ENCODE measurements at places on chromosomes 4 and X.
A peak's percentile ranks its signal among the peaks of the same experiment; 100 is the strongest.

DNA sequence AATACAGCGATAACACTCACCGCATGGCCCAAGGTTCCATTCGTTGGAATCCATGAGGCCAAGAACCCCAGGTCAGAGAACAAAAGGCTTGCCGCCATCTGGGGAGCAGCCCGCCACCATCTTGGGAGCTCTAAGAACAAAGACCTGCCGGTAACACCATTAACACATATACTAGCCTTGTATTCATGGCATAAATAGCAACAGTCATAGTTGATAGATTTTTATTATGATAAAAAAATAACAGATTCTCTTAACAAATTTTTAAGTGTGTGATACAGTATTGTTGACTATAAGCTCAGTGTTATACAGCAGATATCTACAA lies 309.4 kb downstream of the GLUD2 start:
- no peak for DNase-seq

DNA sequence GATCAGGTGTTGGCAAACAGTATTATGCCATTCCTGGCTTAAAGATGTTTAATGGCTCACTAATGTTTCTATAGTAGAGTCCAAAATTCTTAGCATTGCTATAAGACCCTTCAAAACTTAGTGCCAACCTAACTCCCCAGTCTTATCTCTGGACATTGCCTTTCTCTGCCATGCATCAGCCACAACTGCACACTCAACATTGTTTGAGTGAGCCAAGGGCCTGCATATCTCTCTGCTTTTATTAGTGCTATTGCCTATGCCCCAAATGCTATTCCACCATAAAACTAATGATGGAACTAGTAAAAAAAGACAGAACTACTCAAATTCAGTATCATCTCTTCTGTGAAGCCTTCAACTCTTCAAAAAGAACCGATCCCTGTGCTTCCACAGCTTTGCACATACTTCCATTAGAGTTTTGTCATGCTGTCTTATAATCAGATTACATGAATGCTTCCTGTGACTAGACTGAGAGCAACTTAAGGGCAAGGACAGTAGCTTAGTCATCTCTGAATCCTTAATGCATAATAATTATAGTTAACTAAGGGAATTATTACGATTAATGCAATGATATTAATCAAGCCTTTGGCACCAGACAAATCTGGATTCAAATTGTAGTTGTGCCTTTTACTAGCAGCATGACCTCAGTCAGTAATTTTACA lies 53.7 kb downstream of the CHM start:
- no peak for DNase-seq

- DNase-seq, result no peak
These were observed 339.2 kb upstream of the GATB start for GRCh38 chr4:152099981-152100378.

GRCh38 chr4:74531963-74532794 lies 87.2 kb downstream of the AREG start:
- no peak for DNase-seq

GRCh38 chr4:174277433-174277832 lies 6.0 kb downstream of the FBXO8 start:
- DNase-seq, result no peak

GRCh38 chrX:147322496-147322895 lies 508.0 kb upstream of the CXorf51A start:
- DNase-seq, result no peak

- no peak for DNase-seq
These were observed 2220.3 kb upstream of the AGA start for GRCh38 chr4:179662522-179662921.

DNA sequence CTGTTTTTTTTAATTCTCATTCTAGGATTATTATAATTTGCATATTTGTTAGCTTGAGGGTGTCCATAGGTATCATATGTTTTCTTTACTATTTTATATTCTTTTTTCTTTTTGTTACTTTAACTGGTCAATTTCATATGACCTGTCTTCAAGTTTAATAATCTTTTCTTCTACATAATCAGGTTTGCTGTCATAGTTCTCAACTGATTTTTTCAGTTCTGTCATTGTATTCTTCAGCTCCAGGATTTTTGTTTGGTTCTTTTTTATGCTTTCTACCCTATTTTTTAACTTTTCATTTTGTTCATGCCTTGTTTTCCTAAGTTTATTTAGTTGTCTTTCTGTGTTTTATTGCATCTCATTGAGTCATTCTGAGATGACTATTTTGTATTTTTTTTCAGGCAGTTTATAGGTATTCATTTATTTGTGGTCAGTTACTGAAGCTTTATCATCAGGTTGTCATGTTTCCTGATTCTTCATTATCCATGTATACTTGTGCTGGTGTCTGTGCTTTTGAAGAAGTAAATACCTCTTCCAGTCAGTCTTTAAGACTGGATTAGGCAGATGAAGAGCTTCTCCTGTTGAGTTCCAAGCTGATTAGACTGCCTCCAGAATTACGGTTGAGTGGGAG lies 220.3 kb upstream of the VEGFC start:
- DNase-seq, result no peak

DNA sequence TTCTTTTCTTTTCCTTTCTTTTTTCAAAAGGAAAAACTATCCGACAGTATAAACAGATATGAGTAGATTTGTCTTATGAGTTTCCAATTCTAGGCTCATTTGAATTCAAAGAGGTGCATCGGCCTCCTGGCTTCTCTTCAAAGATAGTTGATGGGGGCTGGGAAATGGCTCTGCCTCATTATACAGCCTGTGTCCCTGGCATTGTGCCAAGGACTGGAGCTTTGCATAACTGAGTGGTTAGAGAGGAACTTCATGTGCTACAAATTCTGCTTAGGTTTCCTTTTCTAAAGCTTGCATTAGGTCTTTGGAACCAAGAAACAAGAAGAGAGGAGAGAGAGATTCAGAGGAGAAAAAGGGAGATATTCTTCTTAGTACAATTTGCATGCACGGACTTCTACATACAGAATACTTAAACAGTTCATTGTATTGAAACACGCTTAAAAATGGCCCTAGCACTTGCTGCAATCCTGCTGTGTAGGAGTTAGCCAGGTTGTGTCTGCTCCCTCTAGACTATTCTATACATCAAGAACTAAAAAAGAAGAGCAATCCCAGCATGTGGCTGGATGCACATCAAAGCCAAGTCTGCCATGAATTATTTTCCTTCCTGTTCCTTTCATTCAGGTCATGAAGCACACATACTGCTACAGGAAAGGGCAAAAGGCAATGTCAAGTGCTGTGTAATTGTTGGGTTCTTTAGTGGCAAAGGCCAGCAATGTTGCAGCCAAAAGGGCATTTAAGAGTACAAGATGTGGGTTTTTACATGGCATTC lies 70.9 kb downstream of the INTS12 start:
- no peak for DNase-seq

DNA sequence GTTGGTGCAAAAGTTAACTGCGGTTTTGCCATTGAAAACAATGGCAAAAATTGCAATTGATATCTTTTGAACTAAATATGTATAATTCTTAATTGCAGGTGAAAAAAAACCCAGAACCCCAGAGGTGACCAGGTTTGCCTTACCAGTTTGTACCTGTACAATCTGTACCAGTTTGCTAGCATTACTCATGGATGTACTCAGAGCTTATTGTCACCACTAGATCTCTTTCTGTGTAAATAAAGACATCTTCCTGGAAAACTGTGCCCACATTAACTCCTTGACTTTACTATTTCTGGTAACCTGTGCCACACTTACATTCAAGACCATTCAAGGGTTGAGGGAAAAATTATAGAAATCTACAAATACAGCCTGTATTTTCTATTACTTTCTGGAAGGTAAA lies 139.7 kb downstream of the ELOVL6 start:
- DNase-seq, result no peak

- DNase-seq, result no peak
These were observed 68.7 kb downstream of the VSIG4 start for GRCh38 chrX:65971151-65971550.

DNA sequence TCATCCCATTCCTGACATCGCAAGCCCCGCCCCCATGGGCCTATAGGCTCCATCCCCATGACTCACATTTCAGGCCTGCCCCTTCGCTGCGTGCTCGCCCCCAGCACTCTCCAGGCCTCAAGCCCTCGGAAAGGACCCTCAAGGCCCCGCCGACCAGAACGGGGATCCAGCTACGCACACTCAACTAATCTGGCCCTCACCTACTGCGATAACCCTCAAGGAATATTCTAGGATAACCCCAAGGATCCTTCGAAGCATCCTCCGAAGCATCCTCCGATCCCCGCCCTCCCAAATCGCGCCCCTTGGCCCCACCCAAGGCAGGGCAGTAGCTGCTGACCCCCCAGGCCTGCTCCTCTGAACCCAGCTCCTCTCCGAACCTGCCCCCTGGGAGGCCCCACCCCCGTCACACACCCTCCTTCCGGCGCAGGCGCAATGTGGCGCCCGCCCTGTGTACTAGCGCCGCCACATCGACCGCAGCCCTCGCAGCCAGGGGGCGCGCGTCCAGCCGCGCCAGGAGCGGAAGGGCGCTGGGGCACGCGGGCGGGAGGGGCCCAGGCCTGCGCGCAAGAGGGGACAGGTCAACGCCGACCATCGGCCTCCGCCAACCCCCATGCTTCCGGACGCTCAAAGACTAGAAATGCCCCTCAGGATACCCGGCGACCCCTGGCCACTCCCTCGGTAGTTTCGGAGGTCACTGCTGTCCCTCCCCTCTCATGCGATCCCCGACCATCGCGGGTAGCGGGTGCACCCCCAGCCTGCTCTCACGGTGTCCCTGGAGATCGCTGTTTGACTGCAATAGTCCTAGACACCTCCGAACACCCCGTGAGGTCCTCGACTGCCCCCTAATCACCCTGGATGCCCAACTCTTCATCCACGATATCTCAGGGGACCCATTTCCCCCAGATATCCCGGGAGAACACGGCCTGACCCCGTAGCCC lies 6.4 kb upstream of the MAGIX start:
- DNase-seq, result peak; percentile 69

- DNase-seq, result peak; percentile 16
These were observed 95.1 kb downstream of the USP9X start for GRCh38 chrX:41180194-41180908.

GRCh38 chrX:46758163-46758955 lies 559 bp downstream of the SLC9A7 start:
- no peak for DNase-seq

GRCh38 chrX:9665113-9665512 lies 100.5 kb downstream of the GPR143 start:
- no peak for DNase-seq

DNA sequence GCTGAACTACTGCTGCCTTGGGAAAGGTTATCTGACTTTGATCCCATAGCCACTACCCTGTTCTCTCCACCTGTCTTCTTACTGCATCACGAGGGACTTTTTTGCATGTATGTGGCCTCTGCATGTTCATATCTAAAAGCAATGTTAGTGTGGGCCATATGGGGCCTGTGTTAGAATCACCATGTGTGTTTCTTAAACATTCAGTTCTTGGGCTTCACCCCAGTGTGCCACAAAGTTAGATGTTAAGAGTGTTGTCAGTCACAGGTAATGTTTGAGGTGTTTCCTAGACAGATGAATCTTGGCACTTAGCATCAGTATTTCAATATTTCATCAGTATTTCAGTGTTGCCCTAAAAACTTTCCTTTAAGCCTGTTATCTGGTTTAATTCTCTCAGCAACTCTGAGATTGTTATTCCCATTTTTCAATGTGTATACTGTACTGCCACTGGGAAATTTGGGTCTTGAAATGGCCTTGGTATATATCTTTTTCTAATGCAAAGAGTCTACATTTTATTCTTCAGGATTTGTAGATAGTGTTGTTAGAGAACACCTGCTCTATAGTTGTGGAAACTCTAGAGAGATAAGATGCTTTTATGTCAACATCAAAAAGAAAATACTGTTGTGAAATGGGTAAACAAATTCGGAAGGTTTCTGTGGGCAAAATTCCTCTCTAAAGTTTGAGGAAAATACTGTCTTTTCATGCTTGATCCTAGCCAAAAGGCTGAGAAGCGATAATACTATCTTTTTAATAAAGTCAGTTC lies 259.7 kb downstream of the BMPR1B start:
- DNase-seq, result no peak

GRCh38 chr4:119011607-119011988 lies 122.9 kb downstream of the SYNPO2 start:
- DNase-seq, result no peak

- no peak for DNase-seq
These were observed 72.3 kb downstream of the STAG2 start for GRCh38 chrX:124033821-124034220.

DNA sequence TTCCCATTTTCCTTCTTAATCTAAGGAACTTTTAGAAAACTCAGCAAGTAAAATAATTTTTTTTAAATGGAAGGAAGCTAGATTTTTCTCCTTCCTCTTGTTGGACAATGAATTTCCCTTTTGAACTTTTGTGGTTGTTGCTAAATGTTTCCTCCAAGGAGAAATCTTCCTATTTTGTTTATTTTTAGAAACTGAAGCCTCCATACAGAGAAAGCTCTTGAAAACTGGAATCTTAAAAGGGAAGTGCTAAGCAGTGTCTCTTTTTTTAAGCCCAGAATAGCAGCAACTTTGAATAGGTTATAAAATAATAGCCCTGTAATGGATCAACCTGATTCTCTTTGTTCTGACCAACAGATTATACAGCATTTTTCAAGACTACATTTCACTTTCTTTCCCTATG lies 15.1 kb upstream of the DCLK2 start:
- DNase-seq, result no peak

DNA sequence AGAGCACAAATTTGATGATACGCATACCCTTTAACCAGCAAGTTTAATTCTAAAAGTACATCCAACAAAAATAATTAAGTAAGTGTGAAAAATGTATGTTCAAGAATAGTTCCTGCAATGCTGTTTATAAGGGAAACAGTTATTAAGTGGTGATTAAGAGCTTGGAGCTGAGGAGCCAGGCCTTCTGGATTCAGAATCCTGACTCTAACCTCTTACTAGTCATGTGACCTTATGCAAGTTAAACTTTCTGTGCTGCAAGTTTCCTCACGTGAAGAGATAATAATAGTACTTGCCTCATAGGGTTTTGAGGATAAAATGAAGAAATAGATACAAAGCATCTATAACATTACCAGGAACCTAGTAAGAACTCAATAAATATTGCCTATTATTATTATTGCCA lies 77.7 kb downstream of the FAM13A start:
- DNase-seq, result no peak

GRCh38 chr4:39933671-39934590 lies 43.8 kb downstream of the PDS5A start:
- no peak for DNase-seq
